Karpas-422 (cell line): ENCODE measurements at places on chromosomes 2 and 18. TPM values are rescaled to one million over a fixed set of nuclear protein-coding genes. Genes with fewer than 3 reads are reported as not detected.

GRCh38 chr2:101516823-101517690 lies 42.1 kb upstream of the RFX8 start:
- DNase-seq: no peak

SLC35F6 gene
- 13.8 and 13.9 TPM in 2 replicates for total RNA-seq

GRCh38 chr18:55513161-55513560 lies 74.8 kb downstream of the TCF4 start:
- DNase-seq: no peak

ARHGAP28 gene
- total RNA-seq: not detected in 2 replicates

DNA sequence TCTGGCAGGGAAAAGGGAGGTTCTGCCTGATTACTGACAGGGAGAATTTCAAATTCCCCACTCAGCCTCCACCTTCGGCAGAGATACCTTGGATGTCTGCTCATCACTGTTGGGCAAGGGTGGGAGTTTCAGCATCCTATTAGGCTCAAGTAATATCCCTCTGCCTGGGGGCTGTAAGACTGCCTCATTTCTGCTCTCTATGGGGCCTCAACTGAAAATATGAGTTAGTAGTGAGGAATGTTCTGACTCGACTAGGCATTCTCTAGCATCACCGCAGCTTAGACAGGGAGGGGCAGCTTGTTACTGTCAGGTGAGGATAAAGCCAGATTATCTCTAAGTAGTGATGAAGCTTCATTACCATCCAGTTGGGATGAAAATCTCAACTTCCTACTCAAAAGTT lies 87.7 kb upstream of the LRP1B start:
- no peak for DNase-seq

- DNase-seq: no peak
Measured at GRCh38 chr2:27256855-27257454, 5.9 kb downstream of the SLC30A3 start.

AKAIN1 gene
- not detected in 2 replicates for total RNA-seq

GRCh38 chr2:196927376-196928225 lies 1.1 kb upstream of the PGAP1 start:
- DNase-seq: peak; percentile 57
